ENCODE measurements at places on chromosomes 5 and 9. TPM values are rescaled to one million over a fixed set of nuclear protein-coding genes. Genes with fewer than 3 reads are reported as not detected.

Gene RGS14
- total RNA-seq, result 1.8 TPM

Gene SNCAIP
- 70.7 TPM for total RNA-seq

Gene LRRTM2
- total RNA-seq, result 39.1 TPM

Gene CDX1
- not detected for total RNA-seq

Gene FSTL4
- total RNA-seq, result 32.8 TPM

Data from cerebellum (tissue), 4 donors.